ENCODE measurements at places on chromosomes 3 and 15. TPM values are rescaled to one million over a fixed set of nuclear protein-coding genes. Genes with fewer than 3 reads are reported as not detected.

DNA sequence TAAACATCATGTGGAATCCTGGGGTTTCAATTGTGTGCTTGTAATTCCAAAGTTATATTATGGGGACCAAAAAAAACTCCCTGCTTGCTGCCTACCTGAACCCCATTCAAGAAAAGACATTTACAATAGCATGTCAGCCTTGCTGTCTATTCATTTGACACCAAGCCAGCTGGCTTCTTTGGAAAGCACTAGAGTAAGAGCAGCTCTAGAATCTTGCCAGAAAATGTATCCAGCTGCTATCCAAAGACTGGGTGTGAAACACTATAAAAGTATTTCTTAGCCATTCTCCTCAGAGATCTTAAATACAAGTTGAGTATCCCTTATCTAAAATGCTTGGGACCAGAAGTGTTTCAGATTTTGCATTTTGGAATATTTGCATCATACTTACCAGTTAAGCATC, 87.4 kb downstream of the RAD18 start:
- DNase-seq, result no peak

- no peak for DNase-seq
Measured at GRCh38 chr3:98602078-98602678, 8.8 kb upstream of the CPOX start.

- DNase-seq, result no peak
Measured at GRCh38 chr3:165644331-165644730, 192.9 kb downstream of the BCHE start.

DNA sequence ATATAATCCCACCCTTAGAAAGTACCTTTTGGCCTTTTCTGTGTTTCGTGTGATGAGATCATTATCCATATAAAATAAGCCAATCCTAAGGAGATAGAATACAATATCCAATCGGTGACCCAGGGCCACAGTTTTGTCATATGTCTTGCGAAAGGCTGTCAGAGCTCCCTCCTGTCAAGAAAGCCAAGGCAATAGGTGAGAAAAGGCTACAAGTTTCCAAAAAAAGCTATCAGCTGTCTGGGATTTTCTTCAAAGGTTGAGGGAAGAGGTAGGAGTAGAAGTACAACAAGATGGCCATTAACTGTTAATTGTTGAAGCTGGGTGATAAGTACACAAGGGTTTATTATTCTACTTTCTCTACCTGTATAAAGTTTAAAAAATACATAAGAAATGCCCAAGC, 4.0 kb downstream of the PSMD6 start:
- no peak for DNase-seq

GRCh38 chr3:25424614-25425013, 3.4 kb upstream of the RARB start:
- DNase-seq, result no peak

DNA sequence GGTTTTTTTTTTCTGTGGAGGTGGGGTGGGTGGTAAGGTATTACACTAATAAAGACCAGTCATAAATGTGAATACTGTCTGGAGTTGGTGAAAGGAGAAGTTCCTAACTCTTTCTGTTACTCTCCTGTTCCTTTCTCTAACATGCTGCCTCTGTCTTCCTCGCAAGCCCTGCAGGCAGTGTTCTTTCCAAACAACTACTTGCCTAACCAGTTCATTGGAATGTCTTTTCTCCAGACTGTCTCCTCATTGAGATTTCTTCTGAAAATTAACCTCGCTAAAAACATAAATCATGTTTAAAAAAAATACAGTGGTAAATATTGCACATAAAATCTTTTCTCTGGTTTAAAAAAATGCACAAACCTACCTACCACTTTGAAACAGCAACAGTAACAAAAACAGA, 135.2 kb downstream of the TP63 start:
- DNase-seq, result no peak

DNA sequence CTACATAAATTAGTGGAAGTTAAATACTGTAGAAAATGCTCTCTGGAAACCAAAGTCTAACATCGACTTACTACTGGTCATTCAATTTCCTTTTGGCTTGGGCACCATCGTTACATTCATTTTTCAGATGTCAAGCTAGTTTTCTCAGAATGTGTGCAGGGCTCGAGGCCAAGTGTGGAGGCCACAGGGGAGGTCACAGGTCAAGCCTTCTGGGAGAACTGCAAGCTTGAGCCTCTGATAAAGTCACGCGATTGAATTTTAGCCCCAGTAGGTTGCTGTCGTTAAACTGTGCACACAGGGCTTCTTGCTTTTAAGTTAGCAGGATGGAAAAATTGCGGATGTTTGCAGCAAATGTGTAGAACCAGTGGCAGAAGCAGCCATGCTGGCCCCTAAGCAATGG, 182.2 kb downstream of the APBA2 start:
- DNase-seq, result no peak

DNA sequence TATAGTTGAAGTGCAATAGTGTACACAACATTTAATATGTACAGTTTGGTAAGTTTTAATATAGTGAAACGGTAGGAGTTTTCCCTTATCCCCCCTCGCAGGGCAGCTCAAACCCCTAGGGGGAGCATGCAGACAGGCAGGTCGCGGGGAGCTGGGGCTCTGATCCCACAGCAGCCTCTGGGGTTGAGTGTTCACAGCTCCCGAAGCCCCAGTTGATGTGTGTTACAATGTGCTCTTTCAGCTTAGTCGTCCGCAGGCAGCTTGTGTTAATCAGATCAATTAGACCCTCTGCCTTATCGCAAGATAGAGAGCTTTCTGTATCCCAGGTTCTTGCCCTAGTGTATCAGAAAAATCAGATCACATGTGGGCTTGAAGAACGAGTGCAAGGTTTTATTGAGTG, 143.1 kb upstream of the CHRNA7 start:
- no peak for DNase-seq

GRCh38 chr3:75768303-75769017, 16.9 kb downstream of the ZNF717 start:
- DNase-seq, result no peak

GRCh38 chr15:40342416-40343320, 1.9 kb upstream of the CCDC9B start:
- DNase-seq, result no peak

- no peak for DNase-seq
Measured at GRCh38 chr3:82342521-82342920, 581.1 kb upstream of the GBE1 start.

DNA sequence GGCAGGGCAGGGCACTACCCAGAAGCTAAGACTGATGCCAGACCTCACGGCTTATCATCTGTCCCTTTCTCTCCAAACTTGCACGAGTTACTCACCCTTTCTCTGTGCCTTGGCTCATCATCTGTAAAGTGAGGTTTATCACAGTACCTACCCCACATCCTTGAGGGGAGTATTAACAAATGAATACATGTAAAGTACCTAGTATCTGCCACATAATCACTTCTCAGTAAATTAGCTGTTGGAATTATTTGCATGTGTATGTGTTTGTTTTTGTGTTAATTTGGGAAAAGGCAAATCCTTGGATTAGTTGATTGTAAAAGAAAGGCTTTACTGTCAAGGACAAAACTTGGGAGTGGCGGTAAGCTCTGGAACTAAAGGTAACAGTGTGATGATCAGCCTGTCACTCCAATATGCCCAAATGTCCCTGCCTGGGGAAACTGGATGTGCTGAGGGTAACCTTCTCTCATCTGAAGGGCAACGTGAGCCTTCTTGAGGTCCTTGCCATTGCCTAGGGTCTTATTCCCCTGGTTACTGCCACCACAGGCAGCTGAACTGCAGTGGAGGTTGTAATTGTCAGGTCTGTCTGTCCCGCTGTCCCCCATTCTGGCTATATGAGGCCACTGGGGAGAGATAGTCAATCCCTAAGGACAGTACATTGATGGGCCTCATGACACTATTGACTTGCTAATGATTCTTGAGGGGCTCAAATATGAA, 269.4 kb downstream of the CLSTN2 start:
- DNase-seq, result no peak

- DNase-seq, result no peak
Measured at GRCh38 chr3:140568131-140568530, 109.7 kb upstream of the TRIM42 start.

DNA sequence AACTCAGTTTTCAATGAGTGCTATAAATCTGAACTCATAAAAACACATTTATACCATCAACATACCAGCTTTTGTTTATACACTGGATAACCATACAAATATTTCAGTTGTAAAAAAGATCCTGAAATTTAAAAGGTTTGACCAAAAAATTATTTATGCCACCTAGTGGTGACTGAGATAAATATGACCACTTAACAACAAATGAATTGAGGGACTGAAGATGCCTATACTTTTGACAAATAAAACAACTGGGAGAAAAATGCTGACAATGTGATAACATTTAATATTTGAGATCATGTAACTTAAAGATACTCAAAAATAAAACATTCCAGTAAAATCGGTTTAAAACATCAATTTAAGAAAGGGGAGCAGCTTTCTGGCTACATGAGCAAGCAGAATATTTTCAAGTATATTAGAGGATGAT, 30.4 kb downstream of the ATG3 start:
- DNase-seq, result no peak

- no peak for DNase-seq
Measured at GRCh38 chr3:149215515-149215914, 6.1 kb downstream of the CP start.

DNA sequence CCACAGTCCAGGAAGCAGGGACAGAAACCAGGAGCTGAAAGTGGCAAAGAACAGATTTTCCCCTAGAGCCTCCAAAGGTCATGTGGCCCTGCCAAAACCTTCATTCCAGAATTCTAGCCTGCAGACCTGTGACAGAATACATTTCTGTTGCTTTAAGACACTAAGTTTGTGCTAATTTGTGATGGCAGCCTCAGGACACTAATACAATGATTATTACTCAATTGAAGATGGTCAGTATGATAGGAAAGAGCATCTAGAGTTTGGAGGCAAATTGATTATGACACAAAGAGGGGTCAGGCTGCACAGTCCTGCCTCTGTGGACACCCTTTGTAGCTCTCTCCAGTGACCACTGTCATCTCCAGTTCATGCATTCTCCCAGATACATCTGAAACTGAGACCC, 79.0 kb upstream of the C3orf49 start:
- DNase-seq, result no peak

GRCh38 chr3:78994174-78995027, 773.4 kb downstream of the ROBO1 start:
- no peak for DNase-seq

GRCh38 chr3:112390783-112391641, 58.1 kb downstream of the CD200 start:
- DNase-seq, result no peak

GRCh38 chr3:105368566-105369499, 2.1 kb downstream of the ALCAM start:
- DNase-seq, result peak; percentile 81

GRCh38 chr3:185311991-185312390, 50.9 kb upstream of the MAP3K13 start:
- DNase-seq, result no peak

DNA sequence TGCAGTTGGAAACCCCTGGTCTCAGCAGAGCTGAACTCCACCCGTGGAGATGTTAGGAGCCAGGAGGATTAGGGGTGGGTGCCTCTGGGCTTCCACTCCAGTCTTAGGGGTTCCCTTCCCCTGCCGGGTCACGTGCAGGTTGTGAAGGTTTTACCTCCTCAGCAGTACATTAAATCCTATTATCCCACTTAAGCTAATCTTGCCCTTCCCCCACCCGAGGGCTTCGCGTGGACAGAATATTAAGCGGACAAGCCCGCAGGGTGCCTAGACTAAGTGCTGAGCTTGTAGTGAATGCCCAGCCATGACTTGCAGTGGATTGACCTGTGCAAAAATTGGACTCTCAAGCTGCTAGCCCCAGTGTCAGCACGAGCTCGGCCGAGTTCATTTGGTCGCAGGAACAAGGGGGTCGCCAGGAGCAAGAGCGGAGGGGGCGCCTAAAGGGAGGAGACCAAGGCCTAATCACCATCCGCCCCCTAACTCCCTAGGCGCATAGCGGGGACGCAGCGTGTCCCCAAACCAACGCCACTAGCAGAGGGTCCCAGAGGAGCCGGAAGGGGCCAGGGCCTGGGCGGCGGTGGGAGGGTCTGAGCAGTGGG, 498 bp upstream of the SEMA4B start:
- no peak for DNase-seq

DNA sequence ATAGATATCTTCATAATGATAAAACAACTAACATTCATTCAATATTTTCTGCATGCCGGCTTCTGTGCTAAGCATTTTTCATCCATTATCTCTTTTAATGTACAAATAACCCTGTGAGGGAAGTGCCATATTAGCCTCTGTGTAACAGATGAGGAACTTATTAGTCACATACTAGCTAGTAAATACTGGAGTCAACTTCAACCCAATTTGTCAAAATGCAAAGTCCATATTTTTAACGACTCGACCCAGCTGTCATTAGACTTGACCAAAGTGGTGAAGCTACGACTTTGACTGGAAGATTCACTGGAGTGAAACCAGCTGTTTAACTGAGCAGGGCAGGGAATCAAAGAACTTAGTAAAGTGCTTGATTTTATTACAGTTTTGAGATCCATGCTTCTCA, 41.6 kb downstream of the PARP15 start:
- DNase-seq, result no peak

GRCh38 chr15:82992436-82992998, 6.5 kb downstream of the RAMAC start:
- no peak for DNase-seq

DNA sequence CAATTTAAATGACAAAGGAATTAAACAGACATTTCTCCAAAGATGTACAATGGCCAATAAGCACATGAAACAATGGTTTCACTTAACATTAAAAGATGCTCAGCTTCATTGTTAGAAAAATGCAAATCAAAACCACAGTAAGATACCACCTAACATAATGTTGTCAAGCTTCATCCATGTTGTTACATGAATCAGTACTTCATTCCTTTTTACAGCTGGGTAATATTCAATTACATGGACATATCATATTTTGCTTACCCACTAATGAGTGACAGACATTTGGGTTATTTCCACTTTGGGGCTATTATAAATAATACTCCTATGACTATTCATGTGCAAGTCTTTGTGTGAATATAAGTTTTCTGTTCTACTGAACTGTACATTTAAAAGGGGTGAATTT, 7.8 kb downstream of the SLC41A3 start:
- DNase-seq, result no peak

CMTM6 gene
- total RNA-seq, result 38.1 TPM

ARHGEF26 gene
- total RNA-seq, result 0.19 TPM

SLC9A9 gene
- 2.3 TPM for total RNA-seq

APH1B gene
- total RNA-seq, result 14.7 TPM

HESX1 gene
- total RNA-seq, result 1.5 TPM

PYDC2 gene
- total RNA-seq, result not detected

PRC1 gene
- total RNA-seq, result 115 TPM

ENTPD3 gene
- total RNA-seq, result not detected

ACKR4 gene
- 0.51 TPM for total RNA-seq

Measured in activated naive CD4-positive, alpha-beta T cell treated with anti-CD3 and anti-CD28 coated beads, Interleukin-2, amount 50 U/mL, for 72 hours (primary cell).